ENCODE measurements at places on chromosomes 2 and 18. TPM values are rescaled to one million over a fixed set of nuclear protein-coding genes. Genes with fewer than 3 reads are reported as not detected.

GRCh38 chr2:44970846-44971450 lies 29.4 kb downstream of the SIX3 start:
- no peak overlapping the region for H3K4me3 ChIP-seq
- H3K4me1 ChIP-seq = no peaks in the 10 kb centered on the region
- no peaks in the 10 kb centered on the region for H3K36me3 ChIP-seq
- DNase-seq = no peak
- H3K27ac ChIP-seq = no peak overlapping the region

The CD226 gene
- total RNA-seq = 1.7 TPM

DNA sequence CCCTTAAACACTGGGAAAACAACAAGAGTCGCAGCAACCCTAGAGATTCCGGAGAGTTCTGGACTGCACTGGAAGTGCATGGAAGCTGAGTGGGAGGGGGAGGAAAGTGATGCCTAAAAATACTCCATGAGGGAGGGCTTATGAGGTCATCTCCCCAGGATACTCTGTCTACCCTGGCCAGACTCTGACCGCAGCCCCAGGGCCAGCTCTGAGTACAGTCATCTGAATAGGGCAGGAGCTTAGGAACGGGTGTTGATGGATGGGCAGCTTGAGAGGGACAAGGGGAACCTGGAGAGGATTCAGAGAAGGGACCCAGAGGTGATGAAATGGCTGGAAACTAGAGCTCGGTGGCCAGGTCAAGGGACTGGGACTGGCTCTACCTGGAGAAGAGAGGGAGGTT lies 79.3 kb upstream of the IGFBP5 start:
- peak; percentile 50 for DNase-seq
- peaks cover 9% of the 10 kb centered on the region for H3K4me1 ChIP-seq
- no peaks in the 10 kb centered on the region for H3K36me3 ChIP-seq
- H3K27me3 ChIP-seq = no peaks in the 10 kb centered on the region
- H3K4me3 ChIP-seq = no peak overlapping the region

DNA sequence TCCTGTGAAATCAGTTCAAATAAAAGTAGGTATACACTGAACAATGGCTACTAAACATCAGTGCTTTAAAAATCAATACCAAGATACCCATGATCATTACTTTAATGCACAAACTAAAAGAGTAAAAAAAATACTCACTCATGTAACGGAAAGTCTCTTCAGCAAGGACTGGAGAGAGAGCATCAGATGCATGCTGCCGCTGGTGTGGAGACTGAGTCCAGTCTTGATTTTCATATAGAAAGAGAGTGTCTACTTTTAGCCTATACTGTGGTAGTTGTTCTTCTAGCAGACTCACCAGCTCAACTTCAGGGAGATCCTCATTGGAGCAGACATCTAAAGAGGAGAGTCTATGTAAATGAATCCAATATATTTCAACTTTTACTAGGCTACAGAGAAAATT lies 44.0 kb downstream of the TRAK2 start:
- no peaks in the 10 kb centered on the region for H3K27me3 ChIP-seq
- no peak overlapping the region for H3K27ac ChIP-seq
- no peaks in the 10 kb centered on the region for H3K36me3 ChIP-seq
- no peak overlapping the region for H3K4me3 ChIP-seq
- no peak for DNase-seq

DNA sequence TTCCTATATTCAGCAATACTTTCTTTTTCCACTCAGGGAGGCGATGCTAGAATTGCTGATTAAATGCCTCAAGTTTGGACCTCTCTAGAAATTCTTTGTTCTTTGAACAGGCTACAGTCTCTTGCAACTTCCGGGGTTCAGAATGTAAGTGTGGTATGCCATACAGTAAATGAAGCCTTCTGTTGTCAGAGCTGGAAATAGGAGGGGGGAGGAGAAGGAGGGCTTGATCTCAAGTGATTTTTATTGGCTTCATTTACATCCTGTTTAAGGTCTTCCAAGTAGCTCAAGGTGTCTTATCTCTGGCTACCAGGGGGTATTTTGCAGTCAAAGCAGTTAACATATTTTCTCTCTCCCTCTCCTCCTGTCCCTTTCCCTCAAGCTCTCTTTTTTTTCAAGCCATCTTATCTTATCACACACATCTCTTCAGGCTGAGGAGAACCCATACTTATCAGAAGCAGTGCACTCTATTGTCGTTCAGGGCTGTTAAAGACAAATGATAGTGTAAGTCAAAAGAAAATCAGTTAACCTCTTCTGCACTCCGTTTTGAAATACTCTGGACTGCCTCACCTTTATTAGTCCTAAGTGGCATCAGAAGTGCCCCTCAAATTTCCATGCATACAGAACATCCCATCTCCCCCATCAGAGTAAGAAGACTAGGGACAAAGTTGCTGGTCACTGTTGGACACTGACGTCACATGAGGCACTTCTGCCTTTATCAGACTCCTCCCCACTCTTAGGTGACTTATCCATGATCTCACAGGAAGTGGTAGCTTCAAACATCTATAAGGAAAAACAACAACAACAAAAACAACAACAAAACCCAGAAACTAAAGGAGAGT lies 112.2 kb downstream of the ZNF521 start:
- no peaks in the 10 kb centered on the region for H3K27me3 ChIP-seq
- H3K4me1 ChIP-seq = no peaks in the 10 kb centered on the region
- no peak overlapping the region for H3K27ac ChIP-seq
- H3K4me3 ChIP-seq = no peak overlapping the region

The DTNA gene
- total RNA-seq = 6.3 TPM

GRCh38 chr2:96137321-96138178 lies 752 bp downstream of the ASTL start:
- no peaks in the 10 kb centered on the region for H3K36me3 ChIP-seq
- DNase-seq = no peak
- H3K27me3 ChIP-seq = no peaks in the 10 kb centered on the region
- no peaks in the 10 kb centered on the region for H3K4me1 ChIP-seq

GRCh38 chr2:82852787-82853186 lies 1606.3 kb downstream of the SUCLG1 start:
- no peaks in the 10 kb centered on the region for H3K4me1 ChIP-seq
- no peak overlapping the region for H3K4me3 ChIP-seq
- no peaks in the 10 kb centered on the region for H3K27me3 ChIP-seq
- H3K27ac ChIP-seq = no peak overlapping the region
- DNase-seq = no peak
- no peaks in the 10 kb centered on the region for H3K36me3 ChIP-seq

GRCh38 chr2:208359632-208359986 lies 47.0 kb upstream of the PTH2R start:
- H3K4me1 ChIP-seq = no peaks in the 10 kb centered on the region
- H3K4me3 ChIP-seq = no peak overlapping the region
- H3K27me3 ChIP-seq = no peaks in the 10 kb centered on the region
- no peak overlapping the region for H3K27ac ChIP-seq
- H3K36me3 ChIP-seq = no peaks in the 10 kb centered on the region
- DNase-seq = no peak

The ELOA2 gene
- not detected for total RNA-seq

The REG3G gene
- 29.5 TPM for total RNA-seq

DNA sequence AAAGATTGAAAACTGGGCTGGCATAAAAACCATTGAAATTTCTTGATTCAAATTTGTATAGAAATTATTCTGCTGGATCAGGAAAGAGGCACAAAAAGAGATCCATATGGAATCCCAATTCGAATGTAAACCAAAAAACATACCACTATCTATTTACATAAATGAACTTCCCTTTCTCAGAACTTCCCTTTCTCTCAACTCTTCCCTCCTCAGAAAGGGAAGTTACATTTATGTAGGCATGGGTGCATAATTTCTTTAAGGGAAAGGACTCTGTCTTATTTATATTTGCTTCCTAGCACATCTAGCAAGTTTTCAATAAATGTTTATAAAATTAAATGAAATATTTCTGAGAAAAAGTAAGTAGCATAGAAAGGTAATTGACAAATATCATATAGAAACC lies 398.1 kb upstream of the ATP5MC3 start:
- no peaks in the 10 kb centered on the region for H3K27me3 ChIP-seq
- H3K4me3 ChIP-seq = no peak overlapping the region
- no peaks in the 10 kb centered on the region for H3K4me1 ChIP-seq
- no peaks in the 10 kb centered on the region for H3K36me3 ChIP-seq

- H3K4me3 ChIP-seq = no peak overlapping the region
- H3K27me3 ChIP-seq = no peaks in the 10 kb centered on the region
- H3K27ac ChIP-seq = no peak overlapping the region
- no peaks in the 10 kb centered on the region for H3K36me3 ChIP-seq
Observed at GRCh38 chr2:7830616-7831015, 851.2 kb upstream of the ID2 start.
